OCI-LY7 (cell line): ENCODE measurements at places on chromosomes 1 and 21. TPM values are rescaled to one million over a fixed set of nuclear protein-coding genes. Genes with fewer than 3 reads are reported as not detected.

- no peak for DNase-seq
Observed at GRCh38 chr1:167455786-167456446, 62.4 kb downstream of the CD247 start.

DNA sequence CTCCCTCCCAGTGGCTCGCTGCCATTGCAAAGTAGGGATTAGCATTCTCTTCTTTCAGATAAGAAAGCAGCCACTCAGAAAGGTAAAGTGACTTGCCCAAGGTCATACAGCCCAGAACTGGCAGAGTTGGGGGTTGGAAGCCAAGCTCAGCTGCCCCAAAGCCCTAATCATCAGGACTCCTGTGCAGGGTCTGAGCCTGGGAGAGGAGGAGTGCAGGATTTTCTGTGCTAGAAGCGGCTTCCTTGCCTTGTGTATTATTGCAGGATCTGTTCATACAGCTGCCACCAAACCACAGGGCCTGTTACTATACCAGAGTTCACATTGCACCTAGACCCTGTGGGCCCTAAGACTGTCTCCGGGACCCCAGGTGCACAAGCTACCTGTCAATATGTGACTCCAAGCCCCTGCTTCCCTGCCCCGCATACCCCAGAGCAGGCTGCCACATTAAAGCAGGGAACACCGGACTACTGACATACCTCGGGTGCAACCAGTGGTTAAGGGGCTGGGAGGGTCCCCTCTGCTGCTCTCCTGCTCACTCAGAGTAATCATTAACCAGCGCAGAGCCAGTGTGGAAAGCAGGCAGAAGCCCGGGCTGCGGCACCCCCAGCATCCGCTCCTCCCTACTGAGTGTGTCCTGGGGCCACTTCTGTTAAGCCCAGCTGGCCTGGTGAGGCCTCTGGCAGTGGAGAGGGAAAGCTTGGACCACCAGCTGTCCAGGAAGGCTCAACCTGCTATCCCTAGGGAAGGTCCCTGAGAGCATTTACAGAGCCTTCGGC lies 15.8 kb downstream of the HSPG2 start:
- no peak for DNase-seq

GRCh38 chr1:44973645-44974044 lies 12.8 kb downstream of the EIF2B3 start:
- DNase-seq = no peak

GRCh38 chr1:191348328-191348727 lies 809.9 kb upstream of the RGS18 start:
- no peak for DNase-seq

GRCh38 chr1:30892671-30893073 lies 15.9 kb downstream of the SDC3 start:
- no peak for DNase-seq

- no peak for DNase-seq
Observed at GRCh38 chr1:57797084-57797483, 373.2 kb upstream of the DAB1 start.

DNA sequence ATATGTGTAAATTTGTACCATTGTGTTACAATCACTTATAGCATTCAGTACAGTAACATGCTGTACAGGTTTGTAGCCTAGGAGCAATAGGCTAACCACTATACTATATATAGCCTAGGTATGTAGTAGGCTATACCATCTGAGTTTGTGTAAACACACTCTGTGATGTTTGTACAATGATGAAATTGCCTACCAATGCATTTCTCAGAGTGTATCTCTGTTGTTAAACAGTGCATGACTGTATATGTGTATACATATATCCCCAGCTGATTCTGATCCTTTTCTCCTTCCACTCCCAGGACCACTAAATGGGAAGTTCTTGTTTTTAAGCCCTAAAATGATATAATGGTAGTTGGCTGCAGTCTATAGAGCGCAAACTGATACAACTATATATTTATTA lies 7.8 kb downstream of the GNPAT start:
- no peak for DNase-seq

DNA sequence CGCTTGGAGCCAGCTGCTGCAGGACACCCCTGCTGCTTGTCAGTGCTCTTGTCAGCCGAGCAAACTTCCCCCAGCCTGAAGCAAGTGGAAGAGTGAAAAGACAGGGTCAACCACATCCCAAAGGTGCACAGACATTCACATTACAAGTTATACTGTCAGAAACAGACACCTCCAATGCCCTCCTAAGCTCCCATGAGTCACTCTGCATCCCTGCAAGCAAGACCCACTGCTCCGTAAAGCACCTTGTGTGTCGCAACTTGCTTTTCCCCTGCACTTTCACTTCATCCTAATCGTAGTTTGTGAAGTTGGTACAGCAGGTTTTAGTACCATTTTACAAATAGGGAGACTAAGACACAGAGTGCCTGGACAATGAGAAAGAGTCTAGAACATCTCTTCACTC lies 51.1 kb downstream of the KCNH1 start:
- no peak for DNase-seq

DNA sequence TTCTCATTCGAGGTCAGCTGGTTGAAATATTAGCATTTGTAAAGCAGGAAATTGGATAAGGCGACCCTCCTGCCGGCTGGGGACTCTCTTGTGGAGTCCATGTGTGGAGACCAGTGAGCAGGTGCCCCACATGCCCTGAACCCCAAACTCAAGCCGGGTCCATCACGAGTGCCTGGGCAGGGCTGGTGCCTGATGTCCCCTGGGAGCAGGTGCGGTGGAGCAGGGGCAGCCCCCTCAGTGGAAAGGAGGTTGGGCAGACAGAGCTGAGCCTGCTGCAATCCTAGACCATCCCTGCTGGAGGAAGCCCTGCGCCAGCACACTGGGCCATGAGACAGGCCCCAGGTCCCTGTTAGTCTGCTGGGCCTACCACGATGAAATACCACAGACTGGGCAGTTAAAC lies 395.6 kb downstream of the NPHP4 start:
- no peak for DNase-seq

DNA sequence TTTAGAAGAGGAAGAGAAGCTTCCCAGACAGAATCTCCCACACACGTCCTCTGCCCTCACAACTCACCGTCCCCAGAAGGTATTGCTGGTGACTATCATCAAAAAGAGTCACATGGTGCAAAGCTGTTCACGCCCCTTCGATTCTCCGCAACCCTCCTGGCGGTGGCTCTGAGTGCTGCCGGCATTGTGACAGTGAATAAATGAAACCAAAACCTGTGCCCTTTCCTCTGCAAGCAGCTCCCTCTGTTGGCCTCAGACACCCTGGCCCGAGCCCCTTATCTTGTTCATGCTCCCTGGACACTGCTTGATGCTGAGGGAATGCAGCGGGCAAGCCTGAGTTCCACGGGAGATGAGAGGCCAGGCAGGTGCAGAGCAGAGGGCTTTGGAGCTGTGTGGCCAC lies 510.3 kb downstream of the NPHP4 start:
- peak; percentile 24 for DNase-seq

DNA sequence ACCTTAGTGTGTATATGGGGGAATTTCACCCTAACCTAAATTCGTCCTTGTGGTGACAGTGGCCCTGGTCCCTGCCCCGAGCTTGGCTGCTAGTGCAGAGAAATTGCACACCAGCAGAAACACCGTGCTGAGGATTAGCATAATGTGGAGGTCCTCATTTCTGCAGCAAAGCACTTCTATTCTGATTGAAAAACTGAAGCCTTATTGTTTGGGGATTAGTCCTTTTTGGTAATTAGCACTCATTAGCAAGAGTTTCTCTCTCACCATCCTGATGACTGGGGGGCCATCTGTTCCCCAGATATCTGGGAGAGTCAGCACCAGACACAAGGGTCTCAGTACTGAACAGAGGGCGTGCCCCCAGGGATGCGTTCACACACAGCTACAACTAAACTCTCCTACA lies 55.2 kb downstream of the AJAP1 start:
- DNase-seq = no peak

GRCh38 chr21:45017039-45017960 lies 57.1 kb upstream of the ADARB1 start:
- no peak for DNase-seq

DNA sequence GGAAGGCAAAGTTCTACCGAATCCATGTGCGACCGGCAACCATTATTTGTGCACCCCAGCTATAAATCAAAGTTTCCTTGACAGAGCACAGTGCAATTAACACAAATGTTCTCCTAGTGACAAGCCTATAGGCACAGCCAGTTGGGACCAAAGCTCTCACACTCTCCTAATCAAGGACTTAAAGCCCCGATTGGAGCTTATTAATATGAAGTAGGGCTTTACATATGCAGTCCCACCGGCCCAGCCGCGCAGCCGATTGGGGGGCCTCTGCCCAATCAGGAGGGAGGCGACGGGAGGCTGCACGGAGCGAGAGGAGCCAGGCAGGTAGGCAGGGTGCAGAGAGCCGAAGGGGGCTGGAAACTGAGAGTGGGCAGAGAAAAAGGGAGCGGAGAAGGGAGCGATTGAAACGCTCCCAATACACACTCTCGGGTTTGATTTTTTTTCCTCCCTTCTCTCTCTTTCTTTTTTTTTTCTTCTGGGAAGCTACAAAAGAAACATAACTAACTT lies at the start of gene ESRRG:
ESRRG (minus strand) TSS at position 156 of the 507 bp plus-strand sequence; CDS start at position 26, 130 bp downstream.
- DNase-seq = no peak

GRCh38 chr1:19112891-19113696 lies 97.0 kb downstream of the UBR4 start:
- DNase-seq = no peak

DNA sequence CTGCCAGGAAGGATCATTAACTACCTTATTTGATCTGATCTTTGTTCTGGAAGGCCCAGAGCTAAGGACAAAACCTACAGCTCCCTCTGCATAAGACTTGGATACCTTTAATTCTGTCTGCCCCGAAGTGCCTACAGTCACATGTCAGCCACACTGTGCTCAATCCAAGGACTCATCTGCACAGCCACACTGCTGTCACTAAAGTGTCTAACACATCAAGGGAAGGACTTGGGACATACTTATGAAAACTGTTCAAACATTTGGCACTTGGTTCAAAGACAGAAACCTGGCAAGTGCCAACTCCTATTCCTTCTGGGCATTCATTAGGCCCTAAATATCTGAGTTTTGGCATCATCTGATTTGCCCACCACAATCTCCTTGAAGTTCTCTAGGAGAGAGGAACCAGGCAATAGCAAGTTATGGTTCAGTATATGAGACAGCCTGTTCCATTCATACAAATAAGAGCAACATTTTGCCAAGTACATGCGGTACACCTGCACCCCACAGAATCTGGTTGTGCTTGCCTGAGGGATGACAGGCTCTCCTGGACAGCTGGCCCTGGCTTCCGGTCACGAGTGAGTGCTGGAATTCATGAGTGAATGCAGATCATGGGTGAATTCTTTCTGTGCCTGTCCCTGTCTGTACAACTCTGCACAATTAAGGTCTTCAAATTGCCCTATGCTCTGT lies 105.9 kb downstream of the KCNK1 start:
- DNase-seq = no peak

DNA sequence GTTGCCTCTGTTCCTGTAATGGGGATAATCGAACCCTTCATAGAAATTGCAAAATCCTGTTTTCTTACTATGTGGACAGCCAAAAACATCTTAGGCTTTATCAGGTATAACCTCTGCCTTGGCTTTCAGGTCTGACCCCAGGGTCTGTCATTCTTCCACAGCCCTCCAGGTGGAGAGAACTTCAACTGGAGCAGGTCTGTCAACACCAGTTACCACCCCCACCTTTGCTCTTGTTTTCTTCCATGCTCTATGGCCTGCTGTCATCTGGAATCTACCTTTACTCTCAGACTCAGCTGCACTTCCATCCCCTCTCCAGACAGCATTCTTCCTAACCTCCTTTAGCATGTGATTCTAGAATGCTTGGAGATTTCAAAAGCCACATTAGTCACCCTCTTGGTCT lies 10.4 kb upstream of the GJA9 start:
- no peak for DNase-seq

DNA sequence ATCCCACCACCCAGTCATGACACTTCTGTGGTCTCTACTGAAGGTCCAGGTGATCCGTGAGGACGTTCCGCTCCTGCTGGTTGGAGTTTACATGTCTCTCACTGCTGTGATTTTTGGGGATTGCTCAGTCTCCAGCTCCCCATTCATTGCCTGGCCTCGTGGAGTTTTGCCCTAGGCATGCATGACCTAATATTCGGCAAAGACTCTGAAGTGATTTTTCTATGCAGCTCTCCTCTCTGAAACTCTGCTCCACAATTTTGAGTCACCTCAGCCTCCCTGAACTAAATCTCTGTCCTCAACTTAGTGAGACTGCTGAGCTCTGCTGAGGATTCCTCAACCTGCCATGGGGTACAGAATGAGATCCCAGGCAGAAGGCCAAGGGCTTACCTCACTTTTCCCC lies 174.4 kb upstream of the FGGY start:
- DNase-seq = no peak

DNA sequence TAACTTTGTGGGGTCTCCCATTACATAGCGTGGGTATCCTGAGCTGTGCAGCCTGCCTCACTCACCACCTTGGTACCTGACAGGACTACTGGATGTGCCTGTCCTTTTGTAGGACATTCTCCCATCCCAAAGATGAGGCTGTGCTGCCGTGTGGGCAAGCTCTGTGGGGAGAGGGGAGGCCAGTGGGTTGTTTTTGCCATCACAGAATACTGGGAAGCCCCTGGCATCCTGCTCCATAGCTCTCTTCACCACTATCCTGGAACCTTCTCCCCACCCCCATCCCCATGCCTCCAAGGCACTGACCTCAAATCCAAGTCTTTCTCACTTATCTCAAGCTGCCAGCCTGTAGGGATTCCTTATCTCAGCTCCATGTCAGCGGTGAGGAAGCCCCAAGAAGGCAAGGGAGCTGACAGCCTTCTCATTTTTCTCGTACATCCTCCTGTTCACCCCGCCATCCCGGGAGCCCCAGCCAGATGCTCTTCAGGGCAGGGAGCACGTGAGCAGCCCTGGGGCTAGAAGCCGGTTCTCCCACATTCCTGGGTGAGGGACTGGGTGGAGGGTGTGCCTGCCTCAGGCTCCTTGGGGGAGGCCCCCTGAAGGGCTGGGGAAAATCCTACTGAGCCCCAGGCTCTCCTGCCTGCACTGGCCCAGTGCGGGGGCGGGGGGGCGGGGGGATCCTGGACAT lies 2.4 kb upstream of the ELF3 start:
- no peak for DNase-seq

- no peak for DNase-seq
Observed at GRCh38 chr1:200376528-200376927, 33.3 kb downstream of the ZNF281 start.

CD52 gene
- 677 and 769 TPM in 2 replicates for total RNA-seq

NECTIN4 gene
- not detected in 2 replicates for total RNA-seq

CCDC190 gene
- not detected in 2 replicates for total RNA-seq

CD1B gene
- total RNA-seq = not detected in 2 replicates

CLEC20A gene
- total RNA-seq = not detected in 2 replicates

INTS7 gene
- total RNA-seq = 25.5 and 25.8 TPM in 2 replicates
